B cell (primary cell): ENCODE measurements at places on chromosomes 12 and 14.

GRCh38 chr12:32252199-32253073 is 145.8 kb downstream of the BICD1 start:
- DNase-seq: peak; percentile 68

GRCh38 chr14:68696721-68697495 is 96.0 kb downstream of the ZFP36L1 start:
- DNase-seq: no peak

GRCh38 chr14:101047326-101047725 is 143.8 kb upstream of the RTL1 start:
- no peak for DNase-seq

- DNase-seq: no peak
Observed at GRCh38 chr12:1234073-1234472, 243.1 kb downstream of the ERC1 start.

DNA sequence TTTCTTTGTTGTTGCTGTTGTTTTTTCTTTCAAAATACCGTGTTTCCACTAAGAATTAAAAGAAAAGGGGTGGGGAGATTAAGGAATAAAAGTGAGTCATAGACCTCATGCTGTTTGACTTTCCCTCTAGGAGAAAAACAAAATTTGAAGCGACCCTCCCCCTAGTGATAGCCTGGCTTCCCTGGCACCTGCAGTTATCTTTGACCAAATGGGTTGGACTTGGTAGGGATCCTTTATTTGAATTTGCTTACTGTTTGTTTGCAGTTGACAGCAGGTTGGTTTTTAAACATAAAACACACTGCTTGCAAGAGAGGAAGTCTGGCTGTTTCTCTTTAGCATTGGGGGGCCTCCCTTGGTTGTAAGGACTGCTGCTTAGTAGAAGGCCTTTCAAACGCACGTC is 14.0 kb downstream of the OTX2 start:
- DNase-seq: no peak

DNA sequence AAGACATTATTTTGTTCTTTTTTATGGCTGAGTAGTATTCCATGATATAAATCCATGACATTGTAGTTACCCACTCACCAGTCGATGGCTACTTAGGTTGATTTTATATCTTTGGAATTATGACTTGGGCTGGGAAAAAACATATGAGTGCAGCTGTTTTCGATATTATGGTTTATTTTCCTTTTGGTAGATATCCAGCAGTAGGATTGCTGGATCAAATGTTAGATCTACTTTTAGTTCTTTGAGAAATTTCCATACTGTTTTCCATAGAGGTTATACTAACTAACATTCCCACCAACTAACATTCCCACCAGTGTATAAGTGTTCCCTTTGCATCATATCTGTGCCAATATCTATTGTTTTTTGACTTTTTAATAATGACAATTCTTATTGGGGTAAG is 29.9 kb upstream of the PTPRR start:
- DNase-seq: no peak

DNA sequence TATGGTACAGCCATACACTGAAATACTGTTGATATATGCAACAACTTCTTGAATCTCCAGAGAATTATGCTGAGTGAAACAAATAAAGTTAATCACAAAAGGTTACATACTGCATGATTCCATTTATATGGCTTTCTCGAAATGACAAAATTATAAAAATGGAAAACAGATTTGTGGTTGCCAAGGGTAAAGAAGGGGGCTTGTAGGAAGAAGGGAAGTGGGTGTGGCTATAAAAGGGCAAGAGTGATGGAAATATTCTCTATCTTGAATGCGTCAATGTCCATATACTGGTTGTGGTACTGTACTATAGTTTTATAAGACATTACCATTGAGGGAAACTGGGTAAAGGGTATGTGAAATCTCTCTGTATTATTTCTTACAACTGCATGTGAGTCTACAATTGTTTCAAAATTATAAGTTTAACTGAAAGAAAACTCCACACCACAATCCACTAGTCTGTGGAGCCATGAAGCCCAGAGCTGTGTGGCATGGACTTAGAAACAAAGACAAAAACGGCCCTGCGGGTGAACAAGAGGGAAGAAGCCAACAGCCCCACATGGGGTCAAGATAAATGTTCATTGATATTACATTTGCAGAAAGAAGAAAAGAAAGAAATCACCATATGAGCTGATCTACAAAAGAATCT is 18.3 kb upstream of the TSPAN11 start:
- DNase-seq: no peak

DNA sequence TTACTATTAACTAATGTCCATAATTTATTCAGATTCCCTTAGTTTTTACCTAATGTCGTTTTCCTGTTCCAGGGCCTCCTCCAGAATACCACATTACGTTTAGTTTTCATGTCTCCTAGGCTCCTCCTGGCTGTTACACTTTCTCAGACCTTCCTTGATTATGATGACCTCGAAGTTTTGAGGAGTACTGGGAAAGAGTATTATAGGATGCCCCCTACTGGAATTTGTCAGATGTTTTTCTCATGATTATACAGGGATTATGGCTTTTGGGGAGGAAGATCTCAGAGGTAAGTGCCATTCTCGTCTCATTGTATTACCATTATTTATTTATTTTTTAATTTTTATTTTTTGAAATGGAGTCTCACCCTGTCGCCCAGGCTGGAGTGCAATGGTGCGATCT is 17.7 kb upstream of the C1S start:
- peak; percentile 20 for DNase-seq

DNA sequence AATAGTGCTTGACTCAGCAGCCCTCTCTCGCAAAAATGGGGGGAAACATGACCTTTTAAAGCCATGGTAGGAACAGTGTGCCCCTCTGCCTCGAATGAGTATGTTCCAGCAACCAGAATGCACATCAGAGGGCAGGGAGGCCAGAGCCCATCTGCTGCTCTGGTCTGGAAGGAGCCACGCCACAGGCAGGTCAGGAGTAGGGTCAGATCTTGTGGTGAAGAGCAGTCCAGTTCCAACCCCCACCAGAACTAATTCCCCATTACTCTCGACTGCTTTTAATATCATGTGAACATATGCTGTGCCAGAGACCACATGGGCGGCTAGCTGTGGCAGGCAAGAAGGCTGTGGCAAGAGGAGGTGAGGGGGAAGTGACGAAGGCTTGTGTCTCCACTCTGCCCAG is 34.6 kb upstream of the TMX1 start:
- no peak for DNase-seq

- DNase-seq: no peak
Observed at GRCh38 chr12:27537855-27538675, 14.1 kb downstream of the PPFIBP1 start.

- DNase-seq: no peak
Observed at GRCh38 chr12:29521951-29522350, 24.5 kb upstream of the OVCH1 start.

GRCh38 chr14:87139299-87139698 is 853.7 kb downstream of the GALC start:
- DNase-seq: no peak

DNA sequence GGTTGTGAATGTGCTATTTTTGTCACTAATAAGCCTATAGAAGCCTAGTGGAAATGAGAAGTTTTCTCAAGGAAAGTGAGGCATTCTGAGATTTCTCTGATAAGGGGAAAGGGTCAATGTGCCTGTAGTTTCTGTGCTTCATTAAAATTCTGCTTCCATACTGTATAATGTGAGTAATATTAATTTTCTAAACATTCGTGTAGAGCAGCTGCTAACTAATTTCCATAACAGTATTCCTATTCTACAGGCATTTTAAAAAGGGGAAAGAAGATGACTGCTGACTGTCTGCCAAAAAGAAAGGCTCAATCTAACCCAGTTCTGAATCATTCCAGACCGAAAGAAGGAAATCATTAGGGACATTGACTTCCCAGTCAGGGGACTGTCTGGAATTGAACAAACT is 293.3 kb upstream of the TMPO start:
- no peak for DNase-seq

- DNase-seq: no peak
Observed at GRCh38 chr12:127401005-127401404, 866.0 kb upstream of the TMEM132C start.

DNA sequence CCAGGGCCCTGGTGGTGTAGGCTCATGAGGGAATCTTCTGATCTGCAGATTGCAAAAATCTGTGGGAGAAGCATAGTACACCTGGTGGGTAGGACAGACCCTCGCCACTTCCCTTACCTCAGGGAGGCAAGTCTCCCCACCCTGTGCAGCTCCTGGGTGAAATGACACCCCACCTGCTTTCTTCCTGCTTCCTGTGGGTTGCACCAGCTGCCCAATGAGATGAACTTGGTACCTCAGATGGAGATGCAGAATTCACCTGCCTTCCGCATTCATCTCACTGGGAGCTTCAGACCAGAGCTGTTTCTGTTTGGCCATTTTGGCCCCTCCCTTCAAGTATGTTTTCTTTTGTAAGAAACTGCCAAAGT is 4.7 kb downstream of the CLEC2D start:
- no peak for DNase-seq

GRCh38 chr14:23013054-23013748 is 3.3 kb upstream of the C14orf93 start:
- no peak for DNase-seq

GRCh38 chr12:98064501-98064900 is 450.9 kb upstream of the TMPO start:
- no peak for DNase-seq

DNA sequence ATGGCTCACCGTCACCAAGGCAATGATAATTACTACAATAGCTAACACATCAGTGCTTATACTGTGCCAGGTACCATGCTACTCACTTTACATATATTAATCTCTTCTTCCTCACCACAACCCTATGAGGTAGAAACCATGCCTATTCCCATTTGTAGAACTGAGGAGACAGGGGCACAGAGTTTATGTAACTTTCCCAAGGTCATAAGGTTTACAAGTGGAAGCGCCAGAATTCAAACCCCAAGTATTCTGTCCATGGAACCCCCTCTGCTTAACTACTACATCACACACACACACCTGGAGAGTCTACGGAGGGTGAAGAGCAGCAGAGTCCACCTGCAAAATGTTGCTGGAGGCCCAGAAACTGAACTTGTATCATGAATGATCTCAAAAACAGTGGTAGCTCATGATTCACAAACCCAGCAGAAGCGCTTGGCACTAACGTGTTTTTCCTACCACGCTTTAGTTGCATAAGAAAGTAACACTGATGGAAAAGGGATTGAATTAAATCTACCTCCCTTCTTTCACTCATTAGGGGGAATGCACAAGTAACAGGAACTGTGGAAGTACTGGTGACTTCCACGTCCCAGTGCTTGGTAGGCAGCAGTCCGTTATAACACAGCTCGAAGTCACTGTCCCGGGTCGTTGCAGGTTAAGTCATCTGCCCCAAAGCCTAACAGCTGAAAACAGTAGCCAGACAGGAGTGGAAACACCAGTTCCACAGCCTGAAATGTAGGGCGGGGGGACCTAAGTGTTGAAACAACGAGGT is 2.0 kb downstream of the ITPR2 start:
- peak; percentile 19 for DNase-seq

DNA sequence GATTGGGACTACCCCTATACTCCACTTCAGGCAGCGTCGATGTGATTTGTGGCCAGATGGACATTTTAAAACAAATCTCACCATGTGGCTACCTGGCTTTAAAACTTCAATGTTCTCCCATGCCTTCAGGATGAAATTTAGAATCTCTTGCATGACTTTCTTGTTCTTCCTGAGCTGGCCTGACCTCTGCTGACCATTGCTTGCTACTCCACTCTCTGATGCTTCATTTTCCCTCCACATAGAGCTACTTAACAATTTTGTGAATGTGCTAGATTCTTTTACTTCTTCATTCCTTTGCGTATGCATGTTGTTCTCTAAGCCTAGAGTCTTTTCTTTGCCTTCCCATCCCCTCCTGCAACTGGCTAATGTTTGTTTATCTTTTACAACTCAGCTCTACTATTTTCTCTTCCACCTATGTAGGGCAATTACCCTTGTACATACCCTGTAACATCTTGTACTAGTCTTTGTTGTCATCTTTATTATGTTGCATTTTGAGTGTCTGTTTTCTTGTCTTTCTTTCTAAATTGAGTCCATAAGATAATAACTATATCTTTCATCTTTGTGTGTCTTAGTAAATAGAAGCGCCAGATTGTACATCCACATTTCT is 41.2 kb downstream of the YLPM1 start:
- DNase-seq: peak; percentile 33

- DNase-seq: no peak
Observed at GRCh38 chr12:123595729-123596128, 6.2 kb upstream of the DDX55 start.

DNA sequence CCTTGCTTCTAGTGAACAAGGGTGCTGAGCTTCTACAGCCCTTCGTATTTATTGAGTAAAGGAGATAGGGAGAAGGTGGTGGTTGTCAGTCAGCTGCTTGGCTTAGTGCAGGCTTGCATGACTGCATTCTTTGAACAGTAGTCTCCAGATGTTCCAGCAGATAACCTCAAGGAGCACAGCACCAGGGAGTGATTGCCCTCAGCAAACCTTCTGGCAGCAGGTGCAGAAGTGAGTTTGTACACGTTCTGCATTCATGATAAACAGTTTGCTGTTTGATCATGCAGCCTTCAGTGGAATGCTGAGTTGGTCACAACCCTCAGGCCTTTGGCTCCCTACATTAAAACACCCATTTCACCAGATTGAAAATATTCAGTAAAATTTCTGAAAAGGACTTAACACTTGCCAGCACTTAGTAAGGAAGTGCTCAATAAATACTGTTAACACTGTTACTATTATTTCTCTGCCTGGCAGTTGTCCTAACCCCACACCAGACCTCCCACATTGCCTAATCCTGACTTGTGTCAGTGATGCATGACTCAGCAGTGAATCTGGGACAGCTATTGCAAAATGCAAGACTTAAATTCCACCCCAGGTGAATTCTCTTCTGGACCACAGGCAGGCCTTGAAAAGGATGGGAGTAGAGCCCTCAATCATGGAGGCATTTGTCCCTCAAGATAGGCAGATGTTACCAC is 18.9 kb upstream of the CARMIL3 start:
- no peak for DNase-seq

GRCh38 chr12:6547987-6548386 is 7.9 kb downstream of the IFFO1 start:
- no peak for DNase-seq

DNA sequence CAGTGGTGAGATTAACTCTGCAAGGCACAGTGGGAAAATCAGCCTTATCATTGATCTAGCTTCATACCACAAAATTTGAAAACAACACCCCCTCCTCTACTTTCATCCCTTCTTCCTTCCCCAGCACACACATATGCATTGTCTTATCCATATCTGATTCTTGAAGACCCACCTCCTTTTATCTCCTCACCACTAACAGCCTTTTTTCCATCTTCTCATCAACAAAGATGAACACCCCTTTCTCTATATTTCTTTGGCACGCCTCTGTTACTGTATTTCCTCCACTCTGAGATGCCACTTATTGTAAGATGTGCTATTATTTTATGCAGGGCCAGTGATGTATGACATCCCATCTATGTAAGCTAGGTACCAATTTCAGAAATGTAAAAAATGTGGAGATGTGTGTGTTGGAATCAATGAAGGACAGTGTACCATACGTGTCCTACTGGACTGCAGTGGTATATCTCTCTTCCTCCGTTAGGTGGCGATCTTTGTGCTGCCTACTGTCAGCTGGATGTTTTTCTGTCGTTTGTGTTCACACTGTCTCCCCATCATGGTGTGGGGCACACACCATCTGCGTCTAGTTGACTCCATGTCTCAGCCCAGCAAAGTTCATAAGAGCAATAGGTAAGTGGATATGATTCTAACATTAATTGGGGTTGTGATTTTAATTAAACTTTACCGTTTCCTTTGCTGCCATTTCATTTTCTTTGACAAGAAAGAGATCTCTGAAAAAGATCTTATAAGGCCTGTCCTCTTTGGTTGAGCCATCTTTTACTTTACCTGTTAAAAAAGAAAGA is 24.0 kb downstream of the CCDC38 start:
- peak; percentile 70 for DNase-seq
